Bone marrow (tissue), 2 donors: ENCODE measurements at places on chromosomes 5 and 9.

DNA sequence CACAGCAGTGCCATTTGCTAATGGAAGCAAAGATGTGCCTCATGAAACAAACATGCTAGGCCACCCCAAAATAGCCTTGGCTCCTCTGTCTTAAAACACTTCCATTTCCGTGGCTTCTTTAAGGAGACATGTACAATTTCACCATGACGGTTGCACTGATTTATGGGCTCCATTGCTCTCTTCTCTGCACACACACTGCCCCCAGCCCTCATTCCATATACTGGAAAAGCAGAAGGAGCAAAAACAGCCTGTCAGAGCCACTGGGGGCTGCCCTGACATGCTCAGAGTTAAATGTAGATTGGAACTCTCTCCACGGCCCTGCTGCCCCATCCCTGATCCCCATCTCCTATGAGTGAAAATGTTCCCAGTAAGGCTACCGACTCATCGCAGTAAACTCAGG lies 114.8 kb downstream of the ROR2 start:
- DNase-seq, result no peak

GRCh38 chr9:103203172-103203571 lies 208.0 kb downstream of the CYLC2 start:
- DNase-seq, result no peak

- DNase-seq, result no peak
Observed at GRCh38 chr5:84125216-84125615, 259.5 kb downstream of the EDIL3 start.

GRCh38 chr9:68720656-68721313 lies 15.7 kb downstream of the PIP5K1B start:
- no peak for DNase-seq
